ENCODE measurements at places on chromosomes 2 and 18.

- no peak for DNase-seq
Measured at GRCh38 chr2:107553539-107553938, 273.2 kb upstream of the RGPD4 start.

GRCh38 chr18:52723550-52723970 lies 383.6 kb downstream of the DCC start:
- DNase-seq: no peak

DNA sequence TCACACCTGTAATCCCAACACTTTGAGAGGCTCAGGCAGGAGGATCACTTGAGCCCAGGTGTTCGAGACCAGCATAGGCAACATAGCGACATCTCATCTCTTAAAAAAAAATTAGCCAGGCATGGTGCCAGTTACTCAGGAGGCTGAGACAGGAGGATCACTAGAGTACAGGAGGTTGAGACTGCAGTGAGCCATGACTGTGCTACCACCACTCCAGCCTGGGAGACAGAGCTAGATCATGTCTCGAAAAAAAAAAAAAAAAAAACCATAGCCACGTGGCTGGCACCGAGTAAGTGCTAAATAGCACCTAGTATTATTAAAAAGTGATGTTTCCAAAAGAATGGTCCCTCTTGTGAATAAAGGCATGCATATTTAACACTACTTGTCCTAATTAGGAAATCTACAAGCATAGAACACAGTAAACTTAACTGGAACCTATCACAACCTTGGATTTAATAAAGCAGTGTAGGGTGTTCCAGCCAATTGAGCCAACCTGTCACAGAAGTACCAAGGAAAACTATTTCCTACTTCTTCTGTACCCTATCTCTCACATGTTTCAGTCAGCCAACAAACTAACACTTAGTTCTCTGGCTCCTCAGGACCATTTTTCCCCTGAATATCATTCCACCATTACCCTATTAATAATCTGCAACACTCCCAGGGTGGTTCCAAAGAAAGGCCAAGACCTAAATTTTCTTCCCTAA lies 8.8 kb downstream of the RAB1A start:
- no peak for DNase-seq

- DNase-seq: no peak
Measured at GRCh38 chr18:79329786-79330185, 65.9 kb upstream of the NFATC1 start.

GRCh38 chr2:71665168-71666093 lies 212.1 kb downstream of the DYSF start:
- no peak for DNase-seq

DNA sequence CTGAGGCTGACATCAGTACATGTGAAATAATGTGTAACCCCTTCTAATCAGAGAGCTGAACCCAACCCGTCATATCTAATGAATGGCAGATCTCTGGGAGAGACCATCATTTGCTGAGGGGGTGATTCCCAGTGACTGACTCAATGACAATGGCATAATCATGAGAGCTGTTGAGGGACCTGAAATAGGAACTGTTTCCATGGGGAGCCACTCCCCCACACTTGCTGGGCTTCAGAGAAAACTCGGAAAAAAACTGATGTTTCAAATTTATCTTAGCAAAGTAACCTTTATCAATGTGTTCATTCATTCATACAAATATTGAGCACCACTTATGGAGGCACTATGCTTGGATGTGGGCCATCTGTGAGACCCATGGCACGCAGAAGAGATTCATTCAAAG lies 93.4 kb upstream of the ZBTB14 start:
- no peak for DNase-seq

GRCh38 chr2:189109921-189110397 lies 69.6 kb downstream of the COL5A2 start:
- DNase-seq: no peak

GRCh38 chr2:235685024-235685721 lies 191.3 kb downstream of the AGAP1 start:
- DNase-seq: no peak

- no peak for DNase-seq
Measured at GRCh38 chr2:2523461-2524347, 192.6 kb upstream of the MYT1L start.

- no peak for DNase-seq
Measured at GRCh38 chr2:161146209-161146775, 13.9 kb upstream of the TANK start.

DNA sequence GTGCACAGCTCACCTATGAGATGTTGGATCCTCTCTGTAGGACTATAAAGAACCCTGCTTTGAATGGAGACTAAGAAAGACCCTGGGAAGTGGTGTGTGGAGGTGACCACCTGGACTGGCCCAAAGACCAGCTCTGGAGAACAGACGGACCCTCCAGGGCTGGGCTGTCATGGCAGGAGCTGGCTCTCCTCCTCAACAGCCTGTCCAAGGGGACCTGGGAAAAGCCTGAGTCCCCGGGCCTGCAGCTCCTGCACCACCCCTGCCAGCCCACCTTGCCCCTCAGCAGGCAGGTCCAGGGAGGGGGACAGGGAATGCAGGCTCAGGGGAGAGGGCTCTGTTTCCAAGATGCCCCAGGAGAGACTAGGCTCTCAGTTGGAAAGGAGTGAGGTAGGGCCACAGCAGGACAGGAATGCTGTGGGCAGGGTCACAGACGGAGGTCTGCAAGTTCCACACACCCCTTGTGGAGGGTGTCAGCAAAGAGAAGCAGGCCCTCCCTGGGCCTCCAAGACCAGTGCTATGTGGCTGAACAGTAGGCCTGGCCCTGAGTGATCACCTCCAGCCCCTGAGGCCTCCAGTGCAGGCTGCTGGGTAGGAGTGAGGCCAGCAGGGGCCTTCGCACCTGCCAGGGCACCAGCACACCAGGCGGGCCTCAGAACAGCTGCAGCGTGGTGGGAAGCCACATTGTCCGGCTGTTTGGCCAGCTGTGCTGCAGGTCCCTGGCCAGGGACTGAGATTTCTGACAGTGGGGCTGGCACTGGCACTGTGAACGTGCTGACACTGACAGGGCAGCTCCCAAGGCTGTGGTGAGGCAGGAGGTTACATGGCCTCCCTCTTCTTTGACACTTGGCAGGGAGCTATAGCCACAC lies 86.4 kb upstream of the OTOS start:
- no peak for DNase-seq

GRCh38 chr2:151918308-151918707 lies 90.1 kb upstream of the ARL5A start:
- no peak for DNase-seq

DNA sequence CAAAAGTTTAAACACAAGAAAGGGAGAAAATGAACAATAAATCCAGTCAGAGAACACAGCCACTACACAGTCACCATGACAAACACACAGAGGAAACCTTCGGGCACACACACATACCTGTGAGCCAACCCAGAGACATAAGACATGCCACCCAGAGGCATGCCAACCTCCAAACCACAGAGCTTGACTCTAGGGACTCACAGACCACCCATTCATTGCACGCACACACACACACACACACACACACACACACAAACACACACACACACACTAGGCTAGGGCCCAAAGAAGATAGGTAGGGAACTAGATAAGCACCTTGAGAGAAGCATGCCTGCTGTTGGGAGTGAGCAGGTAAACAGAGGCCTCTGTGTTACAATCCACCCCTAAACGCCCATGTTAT lies 9.1 kb downstream of the SIX3 start:
- DNase-seq: no peak

GRCh38 chr2:214593727-214594126 lies 182.9 kb downstream of the VWC2L start:
- peak; percentile 7 for DNase-seq

DNA sequence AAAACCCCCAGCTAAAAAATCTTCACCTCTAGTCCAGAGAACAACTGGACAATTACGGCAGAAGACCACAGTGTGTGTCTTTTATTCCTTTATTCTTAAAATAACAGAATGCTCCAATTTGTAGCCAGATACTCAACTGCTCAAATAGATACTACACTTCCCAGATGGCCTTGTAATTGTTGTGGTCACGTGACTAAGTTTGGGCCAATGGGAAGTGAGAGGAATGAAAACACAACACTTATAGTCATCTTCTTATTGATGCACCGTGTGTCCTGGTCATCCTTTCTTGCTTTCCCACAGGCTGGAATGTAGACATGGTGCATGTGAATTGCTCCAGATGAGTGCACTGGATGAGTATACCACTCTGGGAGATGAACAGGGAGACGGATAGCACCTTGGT lies 145.1 kb downstream of the CDC42EP3 start:
- DNase-seq: no peak

GRCh38 chr2:11144077-11144737 lies 11.1 kb upstream of the SLC66A3 start:
- DNase-seq: no peak

DNA sequence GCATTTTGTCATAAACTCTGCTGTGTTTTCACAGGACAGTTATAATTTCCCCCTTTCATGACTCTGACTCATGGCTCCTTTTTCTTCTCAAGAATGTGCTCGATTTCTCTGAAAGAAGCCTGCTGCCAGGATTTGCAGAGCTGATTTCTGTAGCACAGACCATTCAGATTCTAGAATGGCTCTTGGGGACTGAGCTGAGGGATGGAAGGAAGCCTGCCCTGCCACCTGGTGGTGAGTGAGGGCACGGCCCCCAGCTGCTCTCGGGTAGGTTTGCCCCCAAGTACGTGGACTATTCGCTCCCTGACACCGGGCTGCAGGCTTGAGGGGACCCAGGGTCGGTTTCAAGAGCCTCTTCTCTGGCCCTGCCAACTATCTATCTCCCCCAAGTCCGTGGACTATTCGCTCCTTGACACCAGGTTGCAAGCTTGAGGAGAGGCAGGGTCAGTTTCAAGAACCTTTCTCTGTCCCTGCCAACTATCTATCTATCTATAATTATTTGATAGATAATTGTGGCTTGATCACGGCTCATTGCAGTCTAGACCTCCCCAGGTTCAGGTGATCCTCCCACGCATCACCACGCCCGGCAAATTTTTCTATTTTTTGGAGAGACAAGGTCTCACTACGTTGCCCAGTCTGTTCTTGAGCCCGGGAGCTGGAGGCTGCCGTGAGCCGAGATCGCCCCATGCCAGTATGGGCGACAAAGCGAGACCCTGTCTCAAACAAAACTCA lies 1.4 kb upstream of the SMYD5 start:
- peak; percentile 90 for DNase-seq

GRCh38 chr2:62705859-62706720 lies 577 bp downstream of the EHBP1 start:
- DNase-seq: peak; percentile 74

DNA sequence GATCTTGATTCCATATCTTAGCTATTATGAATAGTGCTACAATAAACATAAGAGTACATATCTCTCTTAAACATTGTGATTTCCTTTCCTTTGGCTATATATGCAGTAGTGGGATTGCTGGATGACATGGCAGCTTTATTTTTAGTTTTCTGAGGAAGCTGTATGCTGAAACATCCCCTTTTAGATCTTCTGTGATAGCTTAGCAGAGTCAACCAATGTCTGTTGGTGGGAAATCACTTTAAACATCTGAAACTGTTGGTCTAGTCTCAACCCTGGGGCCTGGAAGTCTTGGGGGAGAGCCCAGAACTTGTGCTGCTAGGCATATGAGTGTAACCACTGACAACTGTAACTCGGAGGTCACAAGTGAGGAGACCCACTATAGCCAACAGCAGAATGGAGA lies 378.6 kb upstream of the SLC14A2 start:
- DNase-seq: no peak

GRCh38 chr2:219954331-219954730 lies 326.9 kb downstream of the SLC4A3 start:
- no peak for DNase-seq

GRCh38 chr18:63681449-63682340 lies 20.0 kb upstream of the SERPINB3 start:
- DNase-seq: no peak

DNA sequence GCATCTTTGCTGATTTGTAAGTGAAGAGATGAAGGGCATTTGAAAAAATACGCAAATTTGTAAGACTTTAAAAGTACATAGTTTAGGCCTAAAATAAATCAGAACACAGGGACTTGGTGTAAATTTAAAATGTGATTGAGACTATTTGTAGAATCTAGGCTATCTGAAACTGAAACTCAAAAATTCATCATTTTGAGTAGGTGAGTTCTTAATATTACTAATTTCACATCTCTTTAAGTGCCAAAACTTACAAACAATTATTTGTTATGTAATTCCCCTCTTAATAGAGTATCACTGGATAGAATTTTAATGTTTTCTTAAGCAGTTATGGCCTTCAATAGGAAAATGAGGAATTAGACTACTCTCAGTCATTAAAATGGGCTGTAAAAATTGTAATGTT lies 14.0 kb upstream of the HRH4 start:
- no peak for DNase-seq

GRCh38 chr18:13500227-13500865 lies 226.0 kb downstream of the FAM210A start:
- DNase-seq: peak; percentile 55

DNA sequence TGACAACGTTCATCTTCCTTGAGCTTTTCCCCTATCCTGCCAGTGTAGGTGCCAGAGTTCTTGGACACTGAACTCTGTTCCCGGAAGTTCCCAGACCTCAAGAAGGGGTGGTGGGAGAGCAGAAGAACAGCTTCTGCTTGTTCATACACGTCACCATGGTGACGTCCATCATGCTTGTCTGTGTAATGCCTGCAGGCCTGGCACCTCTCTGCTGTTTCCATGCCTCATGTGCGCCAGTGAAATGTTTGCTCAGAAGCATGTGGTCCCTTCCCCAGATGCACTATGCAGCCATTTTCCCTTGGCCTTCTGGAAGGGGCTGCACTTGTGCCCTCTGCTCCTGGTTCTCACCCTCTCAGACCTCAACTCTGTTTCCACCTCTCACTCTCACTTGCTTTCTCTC lies 210.8 kb upstream of the NABP1 start:
- no peak for DNase-seq

DNA sequence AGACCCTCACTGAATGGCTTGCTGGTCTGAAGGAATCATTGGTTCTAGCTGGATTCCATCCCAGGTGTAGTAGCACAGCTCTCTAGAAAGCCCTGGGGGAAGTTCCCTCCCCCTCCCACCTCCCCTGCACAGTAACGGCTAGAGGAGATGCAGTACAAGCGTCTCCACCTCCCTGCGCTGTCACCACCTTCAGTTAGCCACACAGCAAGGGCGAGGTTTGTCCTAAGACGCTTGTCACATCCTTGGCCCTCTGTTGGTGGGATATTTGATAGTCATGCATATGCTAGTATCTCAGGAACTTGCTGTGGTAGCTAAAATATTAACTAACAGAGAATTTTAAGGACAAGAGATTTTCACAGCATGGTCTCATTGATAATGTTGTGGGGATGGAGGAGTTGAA lies 19.4 kb downstream of the TRAPPC12 start:
- peak; percentile 58 for DNase-seq

DNA sequence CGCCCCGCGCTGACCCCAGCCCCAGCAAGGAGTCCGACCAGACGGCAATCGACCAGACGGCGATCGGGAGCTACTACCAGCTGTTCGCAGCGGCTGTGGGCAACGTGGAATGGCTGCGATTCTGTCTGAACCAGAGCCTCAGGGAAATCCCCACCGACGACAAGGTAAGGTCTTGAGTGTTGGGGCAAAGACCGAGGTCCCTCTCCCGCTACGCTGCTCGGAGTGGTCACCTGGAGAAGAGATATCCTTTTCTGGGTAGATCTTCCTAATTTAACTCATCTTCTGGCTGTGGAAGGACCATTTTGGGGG lies 704 bp downstream of the ANKRD53 start:
- DNase-seq: no peak

- DNase-seq: peak; percentile 61
Measured at GRCh38 chr18:6401687-6402086, 13.0 kb downstream of the L3MBTL4 start.

Data from H7 (cell line).